ENCODE measurements at places on chromosomes 1 and 21. TPM values are rescaled to one million over a fixed set of nuclear protein-coding genes. Genes with fewer than 3 reads are reported as not detected.

IL23R gene
- not detected for total RNA-seq

NASP gene
- 135 TPM for total RNA-seq

UROD gene
- total RNA-seq: 123 TPM

CA6 gene
- total RNA-seq: not detected

DCST1 gene
- not detected for total RNA-seq

TNFRSF8 gene
- total RNA-seq: not detected

RYR2 gene
- 2.3 TPM for total RNA-seq

PTPN22 gene
- total RNA-seq: 0.74 TPM

CHAF1B gene
- 25.9 TPM for total RNA-seq

TNFAIP8L2 gene
- total RNA-seq: not detected

TAS1R1 gene
- total RNA-seq: not detected

IFNLR1 gene
- total RNA-seq: not detected

PHF13 gene
- total RNA-seq: 6.2 TPM

LCE1A gene
- total RNA-seq: not detected

ELAPOR1 gene
- 1.7 TPM for total RNA-seq

ZNF593OS gene
- not detected for total RNA-seq

KLF17 gene
- total RNA-seq: not detected

LCE2A gene
- not detected for total RNA-seq
